Mesothelial cell of epicardium (in vitro differentiated cells): ENCODE measurements at places on chromosomes 2 and 18. TPM values are rescaled to one million over a fixed set of nuclear protein-coding genes. Genes with fewer than 3 reads are reported as not detected.
A peak's percentile ranks its signal among the peaks of the same experiment; 100 is the strongest.

The CBLN2 gene
- total RNA-seq = 0.53 TPM in 1 of 3 replicates, not detected in the others

The DPYSL5 gene
- 2.5 to 2.8 TPM (median 2.8 TPM) in 3 replicates for total RNA-seq

The SLC4A3 gene
- total RNA-seq = 23.6 to 25.7 TPM (median 25.7 TPM) in 3 replicates

The ANKRD30B gene
- total RNA-seq = not detected in 3 replicates

The KCNF1 gene
- total RNA-seq = 0.72 to 0.93 TPM (median 0.83 TPM) in 3 replicates

The DCDC2C gene
- not detected in 3 replicates for total RNA-seq

The NEURL3 gene
- total RNA-seq = 0.13 TPM in 1 of 3 replicates, not detected in the others

DNA sequence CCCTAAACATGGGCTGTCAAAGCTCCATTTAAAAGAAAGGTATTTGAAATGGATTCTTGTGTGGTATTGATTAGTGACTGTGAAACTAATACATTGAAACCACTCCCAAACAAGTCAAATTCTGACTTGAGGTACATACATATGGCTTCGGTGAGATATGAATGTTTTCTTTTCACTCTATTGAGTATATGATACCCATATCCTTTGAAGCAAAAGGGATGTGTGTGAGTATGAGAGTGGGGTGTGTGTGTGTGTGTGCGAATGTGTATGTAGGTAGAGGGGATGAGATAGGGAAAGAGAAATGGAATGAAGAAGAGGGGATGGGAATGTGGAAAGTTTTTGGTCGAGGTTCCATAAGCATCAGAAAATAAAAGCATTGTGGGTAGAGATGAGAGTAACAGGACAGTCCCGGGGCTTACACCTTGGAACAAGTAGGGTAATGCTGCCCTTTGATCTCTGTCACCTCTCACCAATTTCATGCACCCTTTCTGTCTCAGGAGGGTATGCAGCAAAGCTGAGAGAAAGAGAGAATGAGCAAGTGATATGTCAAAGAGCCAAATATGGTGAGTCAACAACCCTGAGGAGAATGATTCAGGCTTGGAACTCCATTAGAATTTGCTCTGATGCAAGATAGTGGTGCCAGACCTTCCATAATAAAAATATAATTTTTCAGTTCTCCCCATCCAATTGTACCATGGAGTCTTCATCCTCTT is 64.0 kb upstream of the ZEB2 start:
- DNase-seq = no peak
- no peak overlapping the region for H3K27ac ChIP-seq
- no peak overlapping the region for H3K4me3 ChIP-seq
- peaks cover 42% of the 10 kb centered on the region for H3K4me1 ChIP-seq
- H3K36me3 ChIP-seq = no peaks in the 10 kb centered on the region

DNA sequence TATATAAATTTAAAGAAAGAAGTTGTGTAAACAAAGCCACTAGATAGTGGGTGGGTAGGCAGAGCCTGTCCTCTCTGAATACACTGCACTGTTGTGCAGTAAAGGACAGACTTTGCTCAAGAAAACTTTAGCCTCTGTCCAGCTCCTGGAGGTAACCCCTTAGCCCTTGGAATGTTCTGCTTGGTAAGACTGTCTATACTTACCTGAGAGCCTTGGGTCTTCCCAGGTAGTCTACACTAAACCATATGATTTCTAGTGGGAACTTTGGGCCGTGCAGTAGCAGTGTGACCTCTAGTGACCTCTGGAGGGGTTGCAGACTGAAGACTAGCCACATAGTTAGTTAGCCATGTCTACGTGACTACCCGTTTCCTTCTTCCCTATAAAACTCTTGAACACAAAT is 678.3 kb upstream of the NRXN1 start:
- H3K27ac ChIP-seq = no peak overlapping the region
- H3K4me1 ChIP-seq = no peaks in the 10 kb centered on the region
- no peak for DNase-seq
- H3K36me3 ChIP-seq = peaks cover 4% of the 10 kb centered on the region
- no peaks in the 10 kb centered on the region for H3K27me3 ChIP-seq
- no peak overlapping the region for H3K4me3 ChIP-seq

DNA sequence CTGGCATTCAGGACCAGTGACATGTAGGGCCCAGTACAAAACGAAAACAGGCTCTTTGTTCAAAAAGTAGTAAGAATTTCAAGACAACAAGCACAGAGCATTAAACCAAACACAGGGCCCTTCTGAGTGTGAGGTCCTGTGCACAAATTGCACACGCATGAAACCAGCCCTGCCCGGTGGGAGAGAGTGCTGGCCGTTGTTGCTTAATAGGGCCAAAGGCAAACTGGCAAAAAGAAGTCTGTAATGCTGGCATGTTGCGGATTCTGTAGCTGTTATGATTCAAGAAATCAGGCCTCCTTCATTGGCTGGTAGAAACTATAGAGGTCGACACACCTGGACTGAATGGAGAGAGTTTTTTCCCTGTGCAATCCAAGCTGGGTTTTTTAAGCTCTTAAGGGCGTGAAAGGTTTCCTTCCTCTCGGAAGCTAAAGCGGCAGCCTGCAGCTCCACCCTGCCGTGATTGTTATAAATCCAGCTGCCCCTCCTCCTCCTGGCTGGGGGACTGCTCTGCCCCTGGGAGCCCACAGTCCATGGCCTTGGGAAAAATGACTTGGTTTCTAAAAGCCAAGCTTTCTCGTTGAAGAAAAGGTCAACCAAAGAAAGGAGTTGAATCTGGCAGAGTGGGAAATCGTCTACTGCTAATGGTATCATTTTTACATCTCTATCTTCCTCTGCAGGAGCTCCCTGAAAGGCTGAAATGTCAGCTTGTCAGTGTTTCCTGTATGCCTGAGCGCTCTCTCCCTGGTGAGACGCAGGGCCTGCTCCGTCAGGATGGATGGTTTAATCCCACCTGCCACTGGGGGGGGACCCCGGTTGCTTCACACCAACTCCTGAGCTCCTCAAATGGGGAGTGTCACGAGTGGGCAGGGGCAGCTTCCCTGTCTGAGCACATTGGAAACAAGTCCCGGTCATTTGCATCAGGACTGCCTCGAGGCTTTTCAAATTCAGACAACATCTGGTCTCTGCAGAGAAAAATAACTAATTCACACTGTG is 143.6 kb downstream of the ALPK2 start:
- H3K27me3 ChIP-seq = peaks cover 26% of the 10 kb centered on the region
- no peak overlapping the region for H3K4me3 ChIP-seq
- peaks cover 12% of the 10 kb centered on the region for H3K4me1 ChIP-seq
- no peaks in the 10 kb centered on the region for H3K36me3 ChIP-seq
- no peak for DNase-seq
- no peak overlapping the region for H3K27ac ChIP-seq

DNA sequence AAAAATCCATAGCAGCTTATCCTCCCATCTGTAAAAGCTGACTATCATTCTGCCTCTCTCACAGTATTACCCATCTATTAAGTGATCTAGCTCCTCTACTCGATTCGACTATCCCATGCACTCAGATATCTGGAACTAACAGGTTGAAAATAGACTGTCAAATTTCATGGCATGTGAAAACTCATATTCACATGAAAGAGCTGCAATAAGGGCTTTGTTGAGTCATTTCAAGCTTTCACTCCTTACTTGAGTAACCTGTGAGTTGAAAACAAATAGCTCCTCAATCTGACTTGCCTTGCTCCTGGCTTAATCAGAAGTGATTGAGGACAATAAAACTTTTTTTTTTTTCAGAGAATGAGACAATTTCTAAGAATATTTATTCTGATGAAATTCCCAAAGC is 192.4 kb upstream of the ERBB4 start:
- peaks cover 2% of the 10 kb centered on the region for H3K4me1 ChIP-seq
- H3K4me3 ChIP-seq = no peak overlapping the region
- no peak for DNase-seq
- no peaks in the 10 kb centered on the region for H3K36me3 ChIP-seq

GRCh38 chr2:20621366-20622295 is 29.3 kb downstream of the HS1BP3 start:
- no peaks in the 10 kb centered on the region for H3K27me3 ChIP-seq
- no peak overlapping the region for H3K27ac ChIP-seq
- H3K4me3 ChIP-seq = no peak overlapping the region
- H3K36me3 ChIP-seq = peaks cover 7% of the 10 kb centered on the region
- peaks cover 17% of the 10 kb centered on the region for H3K4me1 ChIP-seq

DNA sequence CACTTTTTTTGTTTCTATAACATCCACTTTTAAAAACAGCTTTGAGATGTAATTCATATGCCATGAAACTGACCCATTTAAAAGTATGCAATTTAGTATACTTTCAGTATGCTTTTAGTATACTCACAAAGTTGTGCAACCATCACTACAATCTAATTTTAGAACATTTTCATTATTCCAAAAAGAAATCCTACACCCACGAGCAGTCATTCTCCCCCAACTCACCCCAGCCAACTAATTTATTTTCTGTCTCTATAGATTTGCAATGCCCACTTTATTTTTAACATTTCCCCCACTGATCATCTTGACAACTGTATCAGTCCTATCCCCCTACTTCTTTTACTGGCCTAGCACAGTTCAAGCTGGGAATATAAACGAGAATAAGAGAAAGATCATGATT is 39.1 kb downstream of the FAM98A start:
- no peak overlapping the region for H3K27ac ChIP-seq
- no peaks in the 10 kb centered on the region for H3K27me3 ChIP-seq
- no peaks in the 10 kb centered on the region for H3K36me3 ChIP-seq
- DNase-seq = no peak
- H3K4me1 ChIP-seq = peaks cover 9% of the 10 kb centered on the region

GRCh38 chr18:59282341-59282740 is 9.1 kb upstream of the RAX start:
- no peak overlapping the region for H3K4me3 ChIP-seq
- H3K27ac ChIP-seq = no peak overlapping the region
- no peak for DNase-seq
- H3K36me3 ChIP-seq = no peaks in the 10 kb centered on the region

- no peaks in the 10 kb centered on the region for H3K27me3 ChIP-seq
- H3K36me3 ChIP-seq = no peaks in the 10 kb centered on the region
- DNase-seq = no peak
- H3K4me3 ChIP-seq = no peak overlapping the region
Observed at GRCh38 chr18:41373612-41374011, 581.4 kb upstream of the PIK3C3 start.

DNA sequence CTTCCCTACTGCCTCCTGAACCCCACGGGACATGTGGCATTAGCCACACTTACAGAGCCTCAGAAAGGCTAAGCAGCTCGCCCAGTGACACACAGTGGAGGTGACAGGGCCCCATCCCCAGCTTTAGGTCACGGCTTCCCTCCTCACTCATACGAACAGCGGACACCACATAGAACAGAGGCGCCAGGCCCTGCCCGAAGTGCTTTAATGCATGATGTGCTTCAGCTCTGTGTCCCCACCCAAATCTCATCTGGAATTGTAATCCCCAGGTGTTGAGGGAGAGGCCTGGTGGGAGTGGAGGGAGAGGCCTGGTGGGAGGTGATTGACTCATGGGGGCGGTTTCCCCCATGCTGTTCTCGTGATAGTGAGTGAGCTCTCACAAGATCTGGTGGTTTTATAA is 135.3 kb downstream of the PTGR3 start:
- H3K36me3 ChIP-seq = peaks cover 3% of the 10 kb centered on the region
- no peaks in the 10 kb centered on the region for H3K27me3 ChIP-seq
- H3K4me3 ChIP-seq = no peak overlapping the region

GRCh38 chr18:44885507-44885906 is 204.8 kb downstream of the SETBP1 start:
- DNase-seq = no peak
- peaks cover 8% of the 10 kb centered on the region for H3K4me1 ChIP-seq
- no peak overlapping the region for H3K4me3 ChIP-seq
- no peaks in the 10 kb centered on the region for H3K27me3 ChIP-seq
- H3K27ac ChIP-seq = no peak overlapping the region

- H3K27ac ChIP-seq = no peak overlapping the region
- H3K4me1 ChIP-seq = peaks cover 7% of the 10 kb centered on the region
- no peak overlapping the region for H3K4me3 ChIP-seq
- no peaks in the 10 kb centered on the region for H3K36me3 ChIP-seq
- no peak for DNase-seq
Observed at GRCh38 chr2:124911560-124911959, 886.5 kb downstream of the CNTNAP5 start.

DNA sequence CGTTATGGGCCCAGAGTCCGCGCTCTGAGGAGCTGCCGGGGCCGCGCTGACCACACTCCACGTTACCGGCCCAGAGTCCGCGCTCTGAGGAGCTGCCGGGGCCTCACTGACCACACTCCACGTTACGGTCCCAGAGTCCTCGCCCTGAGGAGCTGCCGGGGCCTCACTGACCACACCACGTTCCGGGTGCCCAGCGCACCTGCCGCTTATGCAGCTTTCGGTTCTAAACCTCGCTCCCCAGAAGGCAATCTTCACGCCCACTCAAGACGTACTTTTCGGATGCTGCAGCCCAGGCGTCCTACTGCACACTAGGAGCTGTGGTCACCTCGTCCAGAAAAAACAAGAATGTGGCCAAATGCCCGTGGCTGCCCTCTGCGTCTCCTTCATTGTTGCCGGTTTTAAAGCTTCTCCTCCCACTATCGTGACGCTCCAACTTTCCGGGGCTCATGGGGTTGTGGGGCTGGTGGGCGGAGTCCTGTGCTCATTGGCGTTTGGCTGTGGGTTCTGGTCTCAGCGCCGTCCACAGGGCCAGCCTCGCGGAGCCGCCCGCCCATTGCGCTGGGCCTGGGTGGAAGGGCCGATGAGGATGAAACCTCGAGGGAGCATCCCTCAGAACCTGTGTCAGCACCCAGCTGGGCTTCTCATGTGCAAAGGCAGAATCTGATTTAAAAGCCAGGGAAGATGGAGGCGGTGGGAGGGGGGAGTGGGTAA is 11.9 kb downstream of the KCNG2 start:
- no peak overlapping the region for H3K4me3 ChIP-seq
- H3K27ac ChIP-seq = no peak overlapping the region
- peaks cover 37% of the 10 kb centered on the region for H3K27me3 ChIP-seq

- H3K27ac ChIP-seq = no peak overlapping the region
- H3K4me3 ChIP-seq = no peak overlapping the region
- no peaks in the 10 kb centered on the region for H3K4me1 ChIP-seq
Observed at GRCh38 chr2:12990523-12990922, 273.8 kb downstream of the TRIB2 start.

- H3K4me3 ChIP-seq = no peak overlapping the region
- H3K27ac ChIP-seq = no peak overlapping the region
- H3K27me3 ChIP-seq = peaks cover 37% of the 10 kb centered on the region
- peaks cover 33% of the 10 kb centered on the region for H3K4me1 ChIP-seq
Observed at GRCh38 chr2:23390152-23390551, 5.2 kb downstream of the KLHL29 start.

DNA sequence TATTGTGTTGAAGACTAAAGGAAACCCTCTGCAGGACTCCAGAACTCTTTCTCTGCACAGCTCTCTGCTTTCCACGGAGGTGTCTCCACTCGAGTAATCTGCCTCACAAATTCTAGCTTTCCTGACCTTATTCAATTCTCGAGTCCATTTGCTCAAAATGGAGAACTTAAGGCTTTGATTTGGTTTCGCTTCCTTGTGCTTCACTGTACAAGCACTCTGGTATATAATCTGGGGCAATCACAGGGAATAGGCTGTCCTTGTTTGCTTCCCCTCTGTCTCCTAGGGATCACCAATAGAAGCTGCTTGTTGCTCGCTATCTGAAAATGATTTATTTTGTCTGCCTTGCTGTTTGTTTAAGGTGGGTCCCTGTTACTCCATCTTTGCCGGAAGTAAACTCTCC is 129.1 kb upstream of the DOCK10 start:
- H3K4me3 ChIP-seq = no peak overlapping the region
- no peak for DNase-seq
- H3K27me3 ChIP-seq = peaks cover 13% of the 10 kb centered on the region
- H3K4me1 ChIP-seq = no peaks in the 10 kb centered on the region
- H3K36me3 ChIP-seq = no peaks in the 10 kb centered on the region

GRCh38 chr2:101806701-101807100 is 109.2 kb downstream of the MAP4K4 start:
- no peaks in the 10 kb centered on the region for H3K36me3 ChIP-seq
- H3K27ac ChIP-seq = peak overlapping the region; percentile 97
- DNase-seq = no peak
- no peaks in the 10 kb centered on the region for H3K27me3 ChIP-seq

- no peaks in the 10 kb centered on the region for H3K36me3 ChIP-seq
- peak overlapping the region; percentile 1 for H3K27ac ChIP-seq
- no peak overlapping the region for H3K4me3 ChIP-seq
- H3K4me1 ChIP-seq = peaks cover 28% of the 10 kb centered on the region
- DNase-seq = no peak
Observed at GRCh38 chr18:78999939-79000338, 20.3 kb downstream of the SALL3 start.
